ENCODE measurements at places on chromosomes 5 and 9. TPM values are rescaled to one million over a fixed set of nuclear protein-coding genes. Genes with fewer than 3 reads are reported as not detected.

The SPINK5 gene
- total RNA-seq, result not detected

The CLIC3 gene
- not detected for total RNA-seq

The SAXO1 gene
- total RNA-seq, result 0.23 TPM

The CTXN3 gene
- not detected for total RNA-seq

The ENTR1 gene
- total RNA-seq, result 55.8 TPM

The ZNF883 gene
- total RNA-seq, result 1.0 TPM

The TAF11L5 gene
- total RNA-seq, result not detected

The GRXCR2 gene
- not detected for total RNA-seq

The HAPLN1 gene
- total RNA-seq, result not detected

The SPATA31E1 gene
- total RNA-seq, result not detected

The UBE2QL1 gene
- not detected for total RNA-seq

The EGFLAM gene
- not detected for total RNA-seq

The SLC28A3 gene
- total RNA-seq, result 0.40 TPM

The GRM6 gene
- total RNA-seq, result not detected

The UQCRQ gene
- total RNA-seq, result 661 TPM

The ADGRD2 gene
- total RNA-seq, result not detected

The PCDHB15 gene
- not detected for total RNA-seq

The SMIM27 gene
- 14.8 TPM for total RNA-seq

The CTNNAL1 gene
- total RNA-seq, result 20.9 TPM

The DROSHA gene
- total RNA-seq, result 73.9 TPM

The UGT3A2 gene
- total RNA-seq, result not detected

The THBS4 gene
- total RNA-seq, result 1.8 TPM

The NPDC1 gene
- 28.2 TPM for total RNA-seq

The TMC1 gene
- total RNA-seq, result not detected

The OR2V2 gene
- not detected for total RNA-seq

The DMRTA1 gene
- total RNA-seq, result not detected

The OGN gene
- not detected for total RNA-seq

The RCL1 gene
- 39.4 TPM for total RNA-seq

The PLAC8L1 gene
- total RNA-seq, result 0.71 TPM

The MYOZ3 gene
- total RNA-seq, result 0.06 TPM

The TTLL11 gene
- total RNA-seq, result 2.6 TPM

The C5orf63 gene
- 8.2 TPM for total RNA-seq

The CATSPER3 gene
- 0.17 TPM for total RNA-seq

The ACTBL2 gene
- total RNA-seq, result not detected

The MLANA gene
- not detected for total RNA-seq

The DRD1 gene
- total RNA-seq, result not detected

The AGXT2 gene
- total RNA-seq, result not detected

The IFNA2 gene
- not detected for total RNA-seq

The TRIP13 gene
- 45.8 TPM for total RNA-seq

The PAIP1 gene
- total RNA-seq, result 56.2 TPM

The BTNL8 gene
- total RNA-seq, result not detected

The NUTM2F gene
- not detected for total RNA-seq

The KIF24 gene
- total RNA-seq, result 7.2 TPM
